ENCODE measurements at places on chromosomes 6 and 20.

DNA sequence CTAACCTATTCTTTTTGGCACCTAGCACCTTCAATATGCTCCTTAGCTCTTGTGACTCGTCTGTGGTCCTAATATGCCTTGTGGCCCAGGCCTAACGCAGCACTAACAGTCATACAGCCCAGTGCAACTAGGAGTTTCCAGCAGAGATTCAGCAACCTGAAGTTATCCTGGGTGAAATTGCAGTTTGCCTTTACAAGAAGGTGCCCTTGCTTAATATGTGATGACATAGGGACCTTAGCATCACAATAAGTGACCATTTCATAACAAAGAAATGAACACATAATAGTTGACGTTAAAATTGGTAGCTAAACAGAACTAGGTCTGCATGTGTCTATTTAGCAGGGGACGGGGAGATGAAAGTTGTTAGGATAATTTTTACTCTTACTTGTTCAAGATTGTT, 10.1 kb downstream of the FIG4 start:
- DNase-seq = no peak

GRCh38 chr20:61934716-61935530, 130.8 kb downstream of the TAF4 start:
- DNase-seq = no peak

- no peak for DNase-seq
Measured at GRCh38 chr6:20569000-20569610, 34.8 kb downstream of the CDKAL1 start.

DNA sequence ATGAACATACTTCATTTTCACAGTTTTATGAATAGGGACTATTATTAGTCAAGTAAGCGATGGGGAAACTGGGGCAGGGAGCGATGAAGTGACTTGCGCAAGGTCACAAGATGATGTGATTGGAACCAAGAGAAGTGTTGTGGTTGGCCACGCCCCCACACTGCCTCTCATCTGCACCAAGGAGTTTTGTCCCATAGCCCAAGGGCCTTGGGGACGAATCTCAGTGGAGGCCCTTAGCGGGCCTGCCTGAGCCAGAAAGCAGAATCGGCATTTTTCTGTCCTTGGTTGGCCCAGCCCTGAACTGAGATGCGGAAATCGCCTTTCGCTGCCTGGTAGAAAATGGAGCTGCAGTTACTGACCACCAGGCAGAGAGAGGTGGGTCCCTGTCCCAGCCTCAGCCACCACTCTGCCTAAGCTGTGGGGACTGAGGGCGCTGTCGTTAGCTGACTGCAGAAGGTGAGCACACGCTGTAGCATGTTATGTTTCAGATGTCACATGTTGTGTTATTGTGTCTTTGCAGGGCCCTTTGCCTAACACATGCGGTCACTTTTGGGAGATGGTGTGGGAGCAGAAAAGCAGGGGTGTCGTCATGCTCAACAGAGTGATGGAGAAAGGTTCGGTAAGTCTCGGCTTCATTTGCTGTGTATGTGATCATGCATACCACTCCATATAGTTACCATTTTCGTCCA, 57.8 kb downstream of the PTPN1 start:
- no peak for DNase-seq

DNA sequence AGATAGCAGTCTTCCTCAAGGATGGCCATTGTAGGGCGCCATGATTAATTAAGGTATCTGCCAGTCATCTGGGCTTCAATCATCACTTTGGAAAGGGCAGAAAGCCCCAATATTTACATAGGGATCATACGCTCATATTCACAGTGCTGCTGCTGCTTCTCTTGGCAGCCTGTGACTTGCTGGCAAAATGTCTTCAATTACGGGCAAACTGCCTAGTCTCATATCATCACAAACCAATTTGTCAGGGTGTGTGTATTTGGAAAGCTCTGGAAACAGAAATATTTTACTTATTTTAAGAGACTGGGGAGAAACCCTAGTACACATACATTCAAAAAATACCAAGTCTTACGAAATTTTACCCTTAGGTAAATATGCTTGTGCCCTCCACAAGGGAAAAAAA, 77.6 kb downstream of the SAMD5 start:
- DNase-seq = no peak

GRCh38 chr20:58995461-58996225, 11.4 kb downstream of the CTSZ start:
- DNase-seq = no peak

DNA sequence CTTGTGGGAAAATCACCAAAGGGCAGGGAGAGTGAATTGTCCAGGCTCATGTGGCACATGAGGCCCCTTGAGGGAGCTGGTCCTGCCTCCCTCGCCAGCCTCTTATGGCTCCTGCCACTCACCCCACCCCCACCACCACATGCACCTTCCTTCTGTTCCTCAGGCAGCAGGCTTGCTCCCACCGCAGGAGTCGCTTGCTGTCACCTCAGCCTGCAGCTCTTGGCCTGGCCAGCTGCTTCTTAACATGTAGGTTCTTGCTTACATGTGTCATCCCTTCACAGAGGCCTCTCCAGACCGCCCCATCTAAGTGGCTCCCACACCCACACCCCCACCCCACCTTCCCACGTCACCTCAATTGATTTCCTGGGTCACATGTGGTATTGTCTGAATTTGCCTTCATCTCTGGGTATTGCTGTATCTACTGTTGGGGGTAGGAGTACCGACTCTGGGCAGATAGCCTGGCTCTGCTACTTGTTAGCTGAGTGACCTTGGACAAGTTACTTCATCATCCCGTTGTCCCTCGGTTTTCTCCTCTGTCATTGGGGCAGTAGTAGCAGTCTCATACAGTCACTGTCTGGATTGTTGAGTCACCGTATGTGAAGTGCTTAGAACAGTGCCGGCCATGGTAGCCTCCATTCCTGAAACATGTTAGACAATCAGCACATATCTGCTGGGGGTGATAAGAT, 41.7 kb downstream of the SLC9A8 start:
- no peak for DNase-seq

- DNase-seq = no peak
Measured at GRCh38 chr6:170313716-170314295, 7.2 kb downstream of the FAM120B start.
